ENCODE measurements at places on chromosomes 3 and 15. TPM values are rescaled to one million over a fixed set of nuclear protein-coding genes. Genes with fewer than 3 reads are reported as not detected.

GRCh38 chr15:77538793-77539497, 93.8 kb downstream of the LINGO1 start:
- no peak for DNase-seq

DNA sequence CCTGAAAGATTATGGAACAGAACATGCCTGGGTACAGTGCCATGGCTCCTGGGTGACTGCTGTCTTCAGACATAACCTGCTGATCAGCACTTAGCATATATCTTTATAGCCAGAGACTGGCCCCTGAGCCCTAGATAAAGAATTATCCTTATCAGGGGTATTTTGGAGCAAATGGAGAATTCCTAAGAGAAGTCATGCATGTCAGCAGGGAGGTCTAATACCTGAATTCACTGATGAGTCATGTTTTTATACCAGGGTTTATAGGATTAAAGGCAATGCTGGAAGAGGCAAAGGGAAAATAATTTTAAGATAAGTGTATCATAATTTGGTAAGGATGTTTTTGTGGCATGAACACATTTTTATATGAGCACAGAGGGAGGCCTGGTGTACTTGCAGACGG, 159.8 kb downstream of the ADAMTSL3 start:
- no peak for DNase-seq

DNA sequence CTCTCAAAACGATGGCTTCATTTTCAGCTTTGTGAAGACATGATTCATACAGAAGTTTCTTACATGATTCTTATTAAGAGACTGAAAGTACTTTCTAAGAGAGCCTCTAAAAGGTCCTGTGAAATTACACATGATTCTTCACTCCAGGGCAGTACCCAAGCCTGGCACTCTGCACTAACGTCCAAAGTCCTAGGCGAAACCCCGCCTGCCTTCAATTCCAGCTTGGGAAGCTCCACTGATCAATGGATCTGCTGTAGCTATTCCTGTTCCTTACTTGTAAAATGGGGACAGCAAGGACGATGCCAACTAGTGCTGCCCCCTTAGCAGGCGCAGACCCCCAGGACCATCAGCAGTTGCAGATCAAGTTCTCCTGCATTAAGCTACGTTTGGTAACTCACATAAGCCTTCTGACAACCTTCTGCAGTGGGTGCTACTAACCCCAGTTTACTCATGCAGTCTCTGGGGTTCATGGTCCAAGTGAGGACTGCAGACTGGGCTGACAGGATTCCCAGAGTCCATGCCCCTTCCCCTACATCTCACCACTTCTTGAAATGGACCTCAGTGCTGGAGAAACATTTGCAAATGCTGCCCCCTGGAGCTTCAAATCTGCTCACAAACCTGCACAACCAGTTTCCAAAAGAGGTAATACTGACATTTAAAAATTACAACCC, 10.6 kb downstream of the CHCHD4 start:
- DNase-seq = no peak

GRCh38 chr3:36393563-36393962, 13.3 kb downstream of the STAC start:
- DNase-seq = no peak

- no peak for DNase-seq
Observed at GRCh38 chr15:88911766-88912118, 1.4 kb downstream of the MFGE8 start.

DNA sequence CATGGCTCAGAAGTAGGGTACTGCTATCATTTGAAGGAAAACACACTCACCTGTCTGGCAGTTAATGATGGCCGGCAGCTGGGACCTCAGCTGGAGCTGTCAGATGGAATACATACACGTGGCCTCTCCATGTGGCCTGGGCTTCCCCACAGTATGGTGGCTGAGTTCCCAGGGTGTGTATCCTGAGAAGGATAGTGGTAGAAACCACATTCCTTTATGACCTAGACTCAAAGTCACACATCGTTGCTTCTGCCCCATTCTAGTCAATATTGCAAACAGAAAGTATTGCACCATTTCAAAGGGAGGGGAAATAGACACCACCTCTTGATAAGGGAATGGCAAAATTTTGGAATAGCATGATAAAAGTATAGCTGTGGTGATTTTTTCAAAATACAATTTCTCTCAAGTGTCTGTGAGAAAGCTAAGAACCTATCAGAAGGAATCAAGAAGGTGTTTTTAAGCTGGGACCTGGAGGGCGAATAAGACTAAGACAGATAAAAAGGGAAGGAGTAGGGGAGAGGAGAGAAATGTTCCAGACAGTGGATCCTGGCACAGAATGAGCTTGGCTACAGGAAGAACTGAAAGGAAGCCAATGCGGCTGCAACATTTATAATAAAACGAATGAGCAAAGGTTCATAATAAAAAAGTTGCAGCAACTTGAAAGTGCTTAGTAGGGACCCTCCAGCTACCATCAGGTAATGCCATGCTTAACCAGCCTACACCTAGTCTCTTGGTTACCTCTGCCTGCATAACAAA, 40.1 kb upstream of the GALNT15 start:
- DNase-seq = no peak

DNA sequence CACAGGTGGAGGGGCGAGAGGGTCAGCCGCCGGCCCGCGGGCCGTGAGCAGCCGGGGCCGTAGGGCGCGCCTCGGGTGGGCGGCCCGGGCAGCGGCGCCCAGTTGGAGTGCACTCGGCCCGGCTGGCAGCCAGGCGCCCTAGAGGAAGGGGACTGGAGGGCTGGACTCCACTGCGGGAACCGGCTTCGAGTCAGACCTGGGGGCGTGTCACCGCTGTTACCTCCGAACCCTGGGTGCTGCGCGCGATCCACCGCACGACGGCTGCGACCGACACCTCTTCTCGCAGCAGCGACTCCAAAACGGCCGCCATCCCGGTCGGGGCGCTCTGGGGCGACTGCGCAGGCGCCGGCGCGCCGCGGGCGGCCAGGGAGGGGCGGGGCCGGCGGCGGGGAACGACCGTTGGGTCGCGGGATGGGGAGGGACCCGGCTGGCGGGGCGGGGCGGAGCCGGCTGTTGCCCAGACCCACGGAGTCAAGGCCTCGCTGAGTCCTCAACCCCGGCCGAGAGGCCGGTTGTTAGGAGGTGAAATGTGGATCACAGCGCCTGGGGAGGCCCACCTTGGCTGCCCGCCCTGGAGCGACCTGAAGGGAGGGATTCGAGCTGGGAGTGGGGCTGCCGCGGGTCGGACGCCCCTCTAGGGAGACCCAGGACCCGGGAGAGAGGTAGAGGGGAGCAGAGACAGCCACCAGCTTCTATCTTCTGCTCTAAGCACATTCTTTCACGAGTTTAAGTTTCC, at the start of gene CDAN1:
TSS of gene CDAN1 (minus strand) at position 336 of the 736 bp plus-strand sequence. CDS start at position 310, 26 bp downstream.
- DNase-seq = peak; percentile 96

DNA sequence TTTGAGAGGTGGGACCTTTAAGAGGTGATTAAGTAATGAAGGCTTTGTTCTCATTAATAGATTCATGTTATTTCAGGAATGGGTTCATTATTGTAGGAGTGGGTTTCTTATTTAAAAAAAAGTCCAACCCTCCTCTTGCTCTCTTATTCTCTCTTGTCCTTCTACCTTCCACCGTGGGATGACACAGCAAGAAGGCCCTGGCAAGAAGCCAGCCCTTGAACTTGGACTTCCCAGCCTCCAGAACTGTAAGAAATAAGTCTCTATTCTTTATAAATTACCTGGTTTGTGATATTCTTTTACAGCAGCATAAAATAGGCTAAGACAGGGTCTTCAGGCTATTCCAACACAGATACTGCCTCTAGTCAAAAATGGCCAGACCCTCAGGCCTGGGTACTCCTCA, 62.2 kb downstream of the MYLK start:
- DNase-seq = no peak

DNA sequence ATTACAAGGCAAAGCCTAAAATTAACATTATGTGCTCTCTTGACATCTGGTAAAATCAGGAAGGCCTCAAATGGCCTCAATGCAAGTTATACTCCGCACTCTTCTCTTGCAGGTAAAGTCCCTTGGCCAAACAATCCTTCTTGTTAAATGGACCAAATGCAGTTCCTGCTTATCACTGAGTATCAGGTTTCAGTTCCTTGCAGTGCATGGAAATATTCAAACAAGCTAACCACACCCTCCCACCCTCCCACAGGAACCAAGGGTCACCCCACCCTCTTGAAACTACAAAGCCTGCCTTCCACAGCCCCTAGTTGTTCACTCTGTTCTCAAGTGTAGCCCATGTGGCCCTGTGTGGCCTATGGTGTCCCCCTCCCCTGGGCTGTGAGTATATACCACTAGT, 171.9 kb upstream of the CADPS start:
- DNase-seq = no peak

GRCh38 chr3:149020196-149020838, 29.0 kb downstream of the GYG1 start:
- no peak for DNase-seq

DNA sequence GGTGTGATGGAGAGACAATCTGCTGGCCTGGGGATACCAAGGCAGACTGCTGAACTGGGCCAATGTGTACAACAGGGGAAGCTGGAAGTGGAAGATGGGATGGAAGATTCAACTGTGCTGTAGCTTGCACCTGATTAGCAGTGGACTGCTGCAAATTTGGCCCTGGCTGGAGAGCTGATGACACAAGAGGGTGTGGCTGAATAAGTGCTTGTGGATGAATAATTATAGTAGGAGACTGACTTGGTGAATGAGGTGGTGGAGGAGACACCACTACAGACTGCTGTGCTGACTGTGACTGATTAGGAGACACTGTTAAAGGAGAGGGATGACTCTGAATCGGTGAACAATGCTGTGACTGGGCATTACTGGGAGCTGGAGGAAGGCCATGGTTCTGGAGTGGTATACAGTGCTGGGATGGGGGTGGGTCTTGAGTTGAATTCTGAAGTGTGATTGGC, 52.5 kb downstream of the PHC3 start:
- no peak for DNase-seq

DNA sequence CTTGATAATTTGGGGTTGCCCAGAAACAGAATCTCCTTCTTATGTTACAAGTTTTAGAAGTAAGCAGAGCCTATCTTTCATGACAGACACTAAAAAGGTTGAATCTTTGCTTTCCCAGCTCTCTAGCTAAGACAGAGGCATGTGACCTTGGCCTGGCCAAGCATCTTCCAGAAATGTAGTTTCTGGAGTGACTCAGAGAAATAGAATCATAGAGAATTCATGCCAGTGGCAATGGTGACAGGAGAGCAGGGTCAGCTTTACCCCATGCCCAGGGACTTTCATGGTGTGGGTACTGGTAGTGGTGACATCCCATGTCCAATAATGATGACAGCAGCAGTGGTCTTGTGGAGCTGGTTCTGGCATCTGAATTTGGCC, 4.0 kb upstream of the PARP6 start:
- no peak for DNase-seq

GRCh38 chr3:114178770-114179368, at the start of gene DRD3:
Gene DRD3 (minus strand): TSS chr3:114179052. CDS start chr3:114171992, 7,060 bp downstream.
- no peak for DNase-seq

DNA sequence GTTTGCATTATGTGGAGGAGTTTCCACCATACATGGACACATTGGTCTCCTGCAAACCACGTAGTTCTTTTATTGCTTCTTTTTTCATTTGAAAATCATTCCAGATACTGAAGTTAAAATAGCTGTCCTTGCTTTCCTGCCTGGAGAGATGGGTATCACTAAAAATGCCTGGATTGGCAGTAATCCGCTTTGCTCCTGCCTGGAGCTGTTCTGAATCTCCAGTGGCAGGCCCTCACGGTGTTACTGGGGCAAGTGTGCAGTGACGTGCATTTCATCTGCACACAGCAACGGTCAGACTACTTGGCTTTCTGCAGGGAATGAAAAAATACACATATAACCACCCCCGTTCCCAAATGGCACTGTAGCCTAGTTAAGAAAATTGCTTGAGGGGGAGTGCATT, 272.9 kb downstream of the IL5RA start:
- no peak for DNase-seq

DNA sequence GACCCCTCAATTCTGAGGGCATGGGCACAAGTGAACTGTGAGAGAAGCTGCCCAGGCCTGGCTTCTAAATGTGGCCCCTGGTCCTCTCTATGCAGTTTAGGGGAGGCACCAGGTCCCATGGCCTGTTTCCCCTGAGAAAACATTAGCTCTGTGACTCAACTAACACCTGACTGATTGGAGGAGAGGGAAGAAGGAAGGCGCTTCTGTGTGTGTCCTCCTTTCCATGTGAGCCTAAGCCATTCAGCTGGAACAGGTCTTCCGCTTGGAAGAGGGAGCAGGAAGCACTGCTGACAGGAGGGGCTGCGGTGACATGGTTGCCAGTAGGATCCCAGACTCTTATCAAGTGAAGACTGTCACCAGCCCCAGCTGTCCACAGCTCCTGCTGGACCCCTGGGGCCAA, 79.5 kb downstream of the MYLK start:
- no peak for DNase-seq

- no peak for DNase-seq
Observed at GRCh38 chr3:84961521-84962255, 2.9 kb downstream of the CADM2 start.

DNA sequence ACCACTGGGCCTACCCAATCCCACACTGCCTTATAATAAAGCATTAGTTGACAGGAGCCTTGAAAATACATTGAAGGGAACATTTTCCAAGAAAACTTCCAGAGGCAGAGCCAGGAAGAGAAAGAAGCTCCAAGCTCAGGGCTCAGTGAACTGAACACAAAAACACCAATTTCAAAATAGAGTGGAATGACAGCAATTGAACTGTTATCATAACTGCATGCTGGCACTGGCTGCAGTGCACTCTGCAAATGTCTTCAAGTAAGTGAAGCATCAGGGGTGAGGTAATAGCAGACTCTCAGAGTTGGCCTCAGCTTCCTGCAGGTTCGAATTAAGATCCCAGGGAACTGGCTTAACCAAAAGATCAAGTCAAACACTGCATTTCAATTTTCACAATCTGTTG, 388.0 kb upstream of the WNT5A start:
- no peak for DNase-seq

GRCh38 chr3:120348065-120348990, 826 bp downstream of the LRRC58 start:
- peak; percentile 75 for DNase-seq

- no peak for DNase-seq
Observed at GRCh38 chr3:192082730-192083660, 622.0 kb downstream of the PYDC2 start.

- DNase-seq = no peak
Observed at GRCh38 chr15:66400351-66400774, 13.7 kb downstream of the MAP2K1 start.

- DNase-seq = no peak
Observed at GRCh38 chr15:70473581-70474370, 289.6 kb downstream of the UACA start.

GRCh38 chr15:78006567-78007205, 70.8 kb downstream of the TBC1D2B start:
- peak; percentile 74 for DNase-seq

- no peak for DNase-seq
Observed at GRCh38 chr3:135694142-135694541, 271.4 kb upstream of the PPP2R3A start.

DNA sequence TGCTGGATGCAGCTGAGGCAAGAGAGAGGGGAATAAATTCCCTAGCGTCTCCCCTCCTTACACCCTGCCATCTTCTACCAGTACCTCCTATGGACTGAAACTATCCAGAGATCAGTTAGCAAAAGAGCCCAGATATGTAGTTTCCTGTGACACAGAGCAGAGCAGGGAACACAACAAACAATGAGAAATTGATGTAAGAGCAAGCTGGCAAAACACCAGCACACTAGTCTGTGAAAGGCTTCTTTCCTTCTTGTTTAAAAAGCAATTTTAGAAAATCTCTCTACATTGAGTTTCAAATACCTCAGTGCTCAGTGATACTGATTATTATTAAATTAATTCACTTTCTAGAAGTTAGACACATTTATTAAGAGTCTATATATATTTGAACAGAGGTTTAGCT, 215.6 kb upstream of the AZI2 start:
- no peak for DNase-seq

Gene DPPA4
- not detected for total RNA-seq

Gene FRMD5
- total RNA-seq = 69.1 TPM

Gene MCF2L2
- 1.1 TPM for total RNA-seq

Gene KLHL40
- total RNA-seq = 0.57 TPM

Measured in cardiac septum (tissue), 1 donor.